Occipital lobe (tissue), 3 donors: ENCODE measurements at places on chromosomes 3 and 15.

- no peak for DNase-seq
These were observed 906.0 kb upstream of the ALCAM start for GRCh38 chr3:104460477-104461406.

DNA sequence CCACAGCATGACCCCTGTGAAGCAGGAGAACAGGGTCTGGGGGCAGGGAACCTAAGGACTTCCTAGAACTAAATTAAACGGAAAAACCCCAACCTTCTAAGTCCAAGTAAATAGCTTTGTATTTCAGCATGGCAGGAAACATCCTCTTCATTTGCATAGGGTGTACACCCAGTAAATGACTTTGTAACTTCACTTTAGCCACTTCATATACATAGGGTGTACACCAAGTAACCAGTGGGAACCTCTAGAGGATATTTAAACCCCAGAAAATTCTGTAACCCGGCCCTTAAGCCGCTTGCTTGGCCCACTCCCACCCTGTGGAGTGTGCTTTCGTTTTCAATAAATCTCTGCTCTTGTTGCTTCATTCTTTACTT lies 41.8 kb downstream of the FSD2 start:
- DNase-seq = no peak

DNA sequence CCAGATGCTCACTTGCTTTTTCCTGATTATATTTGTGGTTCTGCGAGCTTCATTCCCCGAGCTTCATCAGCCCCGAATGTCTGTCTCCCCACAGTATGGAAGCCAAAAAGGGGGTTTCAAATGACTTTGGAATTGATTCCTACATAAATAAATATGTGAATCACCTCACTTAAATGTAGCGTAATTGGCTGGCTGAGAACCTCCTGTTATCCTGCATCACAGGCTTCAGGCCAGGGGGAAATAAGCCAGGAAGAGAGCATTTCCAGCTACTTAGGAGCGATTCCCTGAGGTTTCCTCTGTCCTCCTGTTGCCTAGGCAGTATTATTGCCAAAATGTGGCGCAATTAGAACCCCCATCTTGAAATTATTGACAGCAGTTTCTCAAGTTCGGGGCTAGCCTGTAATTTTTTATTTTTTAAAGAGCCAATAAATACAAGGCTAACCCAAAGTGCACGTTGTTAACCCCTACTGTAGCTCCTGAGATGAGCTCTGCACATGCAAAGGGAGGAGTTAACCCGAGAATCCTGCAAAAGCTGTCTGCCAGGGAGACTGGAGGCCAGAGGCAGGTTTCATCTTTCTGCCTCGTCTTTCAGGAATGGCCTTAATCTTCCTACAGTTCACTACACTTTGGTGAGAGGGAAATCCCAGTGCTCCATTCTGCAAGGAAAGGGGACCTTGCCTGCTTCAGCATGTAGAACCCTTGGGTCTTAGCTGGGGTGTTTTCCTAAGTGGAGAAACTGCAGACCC lies 148.2 kb downstream of the ADAMTS9 start:
- DNase-seq = no peak

GRCh38 chr15:29446480-29446879 lies 176.9 kb upstream of the NSMCE3 start:
- DNase-seq = no peak

DNA sequence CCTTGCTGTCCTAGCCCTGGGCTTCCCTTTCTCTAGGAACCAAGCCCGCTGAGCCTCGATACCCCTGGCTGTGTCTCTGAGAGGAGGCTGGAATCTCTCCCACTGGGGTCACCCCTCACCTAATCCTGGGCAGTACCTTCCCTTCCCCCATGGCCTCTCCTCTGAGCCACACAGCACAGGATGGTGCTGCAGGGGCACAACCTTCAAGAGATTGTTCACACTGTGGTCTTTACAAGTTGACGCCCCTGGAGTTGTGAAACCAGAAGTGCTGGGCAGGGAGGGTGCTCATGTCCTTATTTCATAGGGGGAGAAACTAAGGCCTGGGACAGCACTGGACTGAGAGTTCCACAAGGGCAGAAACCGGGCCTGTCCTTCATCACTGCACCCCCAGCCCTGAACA lies 70.9 kb upstream of the TMEM115 start:
- no peak for DNase-seq

DNA sequence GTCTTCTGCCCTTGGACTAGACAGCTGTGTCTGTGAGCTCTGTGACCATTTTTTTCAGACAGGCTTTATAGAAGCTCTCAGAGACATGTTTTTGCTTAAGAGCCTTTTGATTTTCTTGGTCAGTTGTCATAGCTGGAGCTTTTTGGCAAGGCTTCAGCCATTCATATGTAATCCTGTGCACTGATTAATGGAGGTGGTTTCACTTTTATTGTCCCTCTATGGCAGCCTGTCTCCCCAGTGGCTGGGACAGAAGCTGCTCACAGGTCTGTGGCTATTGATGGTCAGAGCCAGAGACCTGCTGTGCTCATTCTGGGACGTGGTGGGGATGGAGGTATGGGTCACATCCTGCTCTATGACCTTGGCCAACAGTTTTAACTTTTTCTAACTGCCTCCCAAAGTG lies 226.6 kb upstream of the LRRFIP2 start:
- no peak for DNase-seq

- DNase-seq = no peak
These were observed 167.1 kb downstream of the ARRDC4 start for GRCh38 chr15:98127586-98127985.

- DNase-seq = no peak
These were observed 461.8 kb downstream of the RAP2B start for GRCh38 chr3:153623834-153624233.

DNA sequence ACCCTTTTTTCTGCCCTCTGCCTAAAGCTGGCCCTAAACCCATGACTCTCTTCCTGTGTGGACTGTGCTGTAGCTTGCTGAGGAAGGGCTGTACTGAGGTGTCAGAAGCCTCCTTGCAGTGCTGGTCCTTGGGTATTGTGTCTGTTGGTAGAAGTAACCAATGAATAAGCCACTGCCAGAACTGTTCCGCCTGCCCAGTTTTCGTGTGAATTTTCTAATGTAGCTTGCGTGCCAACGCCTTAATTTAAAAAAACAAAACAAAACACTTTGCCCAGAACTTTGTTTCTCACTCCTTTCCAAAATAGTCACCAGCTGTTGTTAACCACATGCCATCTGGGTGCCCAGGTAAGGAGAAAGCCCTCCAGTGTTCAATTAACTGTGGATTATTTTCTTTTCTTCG lies 101.9 kb downstream of the KLHL25 start:
- DNase-seq = no peak

GRCh38 chr3:108862865-108863798 lies 40.5 kb downstream of the TRAT1 start:
- DNase-seq = no peak

DNA sequence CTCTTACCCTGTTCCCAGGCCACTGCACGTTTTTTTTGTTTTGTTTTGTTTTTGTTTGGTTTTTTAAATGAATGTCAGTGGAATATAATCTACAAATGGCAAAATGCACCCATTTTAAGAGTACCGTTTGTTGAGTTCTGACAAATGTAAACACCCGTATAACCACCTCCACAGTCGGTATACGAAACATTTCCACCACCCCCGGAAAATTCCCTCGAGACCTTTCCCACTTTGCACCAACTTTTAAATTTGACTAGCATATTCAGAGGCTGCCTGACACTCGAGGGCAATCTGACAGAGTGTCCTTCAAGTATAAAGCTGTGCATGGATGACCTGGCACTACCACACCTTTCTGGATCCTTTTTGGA lies 613 bp upstream of the ARHGEF3 start:
- no peak for DNase-seq

DNA sequence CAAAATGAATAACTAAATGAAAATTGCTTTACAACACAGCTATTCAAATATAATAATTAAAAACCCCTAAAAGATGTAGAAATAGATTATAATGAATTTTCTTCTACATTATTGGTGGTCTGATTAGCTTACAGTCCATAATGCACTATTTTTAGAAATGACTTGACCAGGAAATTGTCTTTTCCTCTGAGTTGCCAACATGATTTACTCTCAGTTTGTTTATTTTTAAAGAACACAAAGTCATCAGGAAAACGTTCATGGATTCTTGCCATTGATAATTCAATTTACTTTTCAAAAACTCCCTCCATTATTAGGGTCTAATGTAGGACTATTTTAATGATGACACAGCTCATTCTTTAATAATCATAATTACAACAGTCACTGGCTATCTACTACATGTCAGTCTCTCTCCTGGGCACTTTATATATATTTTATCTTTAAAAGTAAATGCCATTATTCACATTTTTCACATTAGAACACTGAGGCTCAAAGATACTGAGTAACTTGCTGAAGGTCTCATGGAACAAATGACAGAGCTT lies 1.1 kb downstream of the TM4SF18 start:
- no peak for DNase-seq

GRCh38 chr3:119359476-119360326 lies 65.5 kb downstream of the ARHGAP31 start:
- no peak for DNase-seq

- no peak for DNase-seq
These were observed 882 bp downstream of the CADM2 start for GRCh38 chr3:84959470-84960271.

DNA sequence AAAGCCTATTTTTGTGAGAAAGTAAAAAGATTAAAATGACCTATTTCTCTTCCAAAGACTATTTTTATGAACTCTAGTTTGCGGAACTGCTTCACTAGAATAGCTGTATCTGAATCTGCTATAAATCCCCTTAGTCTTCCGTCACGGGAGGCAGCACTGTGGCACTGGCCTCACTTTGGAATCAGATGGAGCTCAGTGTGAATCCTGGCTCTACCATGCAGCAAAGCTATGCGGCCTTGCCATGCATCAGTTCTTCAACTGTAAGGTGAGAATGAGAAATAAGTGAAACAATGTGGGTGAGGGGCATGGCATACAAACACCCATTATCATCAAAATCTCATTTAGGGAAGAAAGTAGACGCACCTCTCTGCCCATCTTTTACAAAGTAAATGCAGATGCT lies 27.5 kb upstream of the CSPG5 start:
- DNase-seq = no peak

DNA sequence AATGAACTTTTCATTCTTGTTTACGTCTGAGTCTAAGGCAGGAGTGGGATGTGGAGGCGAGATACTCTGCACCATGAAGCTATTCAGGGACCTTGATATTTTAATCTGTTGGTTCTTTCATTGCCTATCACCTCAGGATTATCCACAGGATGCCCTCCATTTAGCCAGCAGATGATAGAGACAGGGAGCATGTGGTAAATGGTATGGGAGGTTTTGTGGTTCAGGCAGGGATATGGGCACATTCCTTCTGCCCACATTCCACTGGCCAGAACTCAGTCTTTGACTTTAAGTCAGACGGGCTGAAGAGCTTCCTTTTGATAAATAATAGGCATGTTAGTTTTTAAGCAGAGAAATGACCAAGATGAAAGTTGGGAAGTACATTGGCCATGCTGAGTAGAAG lies 548.0 kb upstream of the CCDC54 start:
- DNase-seq = no peak
